ENCODE measurements at places on chromosomes 2 and 18.

DNA sequence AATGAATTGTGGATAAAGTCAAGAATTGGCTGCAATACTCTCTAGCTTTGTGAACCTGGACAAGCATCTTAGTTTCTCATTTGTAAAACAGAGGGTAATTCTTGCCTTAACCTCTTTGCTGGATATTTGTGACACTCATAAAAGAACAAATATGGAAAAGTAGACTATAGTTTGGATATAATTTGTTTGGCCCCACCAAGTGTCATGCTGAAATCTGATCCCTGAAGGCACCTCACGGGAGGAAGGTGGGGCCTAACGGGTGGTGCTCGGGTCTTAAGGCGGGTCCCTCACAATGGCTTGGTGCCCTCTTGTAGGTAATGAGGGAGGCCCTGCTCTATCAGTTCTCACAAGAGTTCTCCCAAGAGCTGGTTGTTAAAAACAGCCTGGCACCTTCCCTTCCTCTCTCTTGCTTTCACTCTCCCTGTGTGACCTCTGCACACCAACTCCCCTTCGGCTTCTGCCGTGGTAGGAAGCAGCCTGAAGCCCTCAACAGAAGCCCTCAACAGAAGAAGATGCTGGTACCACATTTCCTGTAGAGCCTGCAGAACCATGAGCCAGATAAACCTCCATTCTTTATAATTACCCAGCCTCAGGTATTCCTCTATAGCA, 37.4 kb downstream of the ARL4C start:
- no peak for DNase-seq

DNA sequence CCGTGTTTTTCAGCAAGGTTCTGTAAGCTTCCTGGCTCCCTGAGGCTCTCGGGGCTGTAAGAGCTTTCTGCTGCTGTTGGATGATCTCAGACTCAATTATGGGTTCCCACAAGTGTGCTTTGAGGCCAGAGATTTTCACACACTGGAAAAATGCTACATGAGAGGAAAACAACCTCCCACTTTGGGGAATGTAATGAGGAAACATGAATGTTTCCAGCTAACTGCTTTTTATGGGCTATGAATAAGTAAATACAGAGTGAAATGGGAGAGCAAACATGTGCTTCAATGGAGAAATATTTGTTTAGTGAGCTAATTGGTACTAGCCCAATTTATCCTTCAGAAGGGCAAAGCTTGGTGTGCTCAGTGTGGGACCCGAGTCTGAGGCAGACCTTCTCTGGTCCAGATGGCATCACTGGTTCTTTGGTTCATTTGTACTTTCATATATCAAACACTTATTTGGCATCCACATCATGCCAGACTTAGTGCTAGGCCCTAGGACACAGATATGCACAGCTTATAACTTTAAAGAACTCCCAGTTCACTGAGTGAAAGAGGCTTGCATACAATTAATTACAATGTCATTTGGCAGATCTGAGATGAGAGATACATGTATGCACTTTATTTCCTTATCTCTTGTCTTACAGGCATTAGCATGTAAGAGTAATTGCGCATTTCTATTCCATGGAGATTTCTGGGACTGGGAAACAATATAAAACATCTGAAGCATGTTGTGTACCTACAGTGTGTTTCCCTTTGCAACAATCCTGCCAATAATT, 248.8 kb downstream of the RDH14 start:
- DNase-seq = no peak

GRCh38 chr2:212195626-212196025, 343.0 kb downstream of the ERBB4 start:
- no peak for DNase-seq

DNA sequence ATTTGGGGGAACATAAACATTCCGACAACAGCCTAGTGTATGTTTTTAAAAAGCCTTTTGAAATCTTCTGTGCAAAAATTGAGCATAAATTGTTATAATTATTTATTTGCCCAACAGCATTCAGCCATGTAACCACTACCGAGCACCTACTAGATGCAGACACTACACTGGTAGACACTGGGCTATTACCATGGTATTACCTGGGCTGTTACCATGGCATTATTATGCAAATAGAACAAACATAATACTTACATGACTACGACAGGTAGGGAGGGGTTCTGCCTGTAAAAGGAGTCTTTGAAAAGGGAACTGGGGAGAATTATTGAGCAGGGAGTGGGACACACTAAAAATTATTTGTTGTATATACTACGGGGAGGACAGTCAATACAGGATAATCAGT, 116.4 kb downstream of the MREG start:
- no peak for DNase-seq

GRCh38 chr18:80194874-80195570, 52.3 kb downstream of the PARD6G start:
- peak; percentile 47 for DNase-seq

GRCh38 chr2:173773076-173773475, 192.1 kb downstream of the SP3 start:
- no peak for DNase-seq

DNA sequence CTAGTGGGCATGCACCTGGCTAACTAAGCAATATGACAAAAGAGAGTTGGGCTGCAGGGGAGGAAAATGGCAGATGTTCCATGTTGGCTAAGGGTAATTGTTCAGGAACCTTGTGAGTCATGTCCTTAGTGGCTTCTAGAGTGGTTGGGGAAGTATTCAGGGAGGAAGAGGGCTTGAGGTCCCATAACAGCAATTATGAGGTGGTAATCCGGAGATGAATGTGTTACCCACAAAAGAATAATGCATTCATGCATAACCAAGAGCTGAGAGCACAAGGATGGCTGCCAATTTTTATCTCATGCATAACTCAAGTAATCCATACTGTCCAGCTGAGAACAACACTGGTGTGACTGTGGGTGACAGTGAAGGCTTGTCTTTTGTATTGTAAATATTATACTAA, 42.9 kb downstream of the TMEFF2 start:
- no peak for DNase-seq

DNA sequence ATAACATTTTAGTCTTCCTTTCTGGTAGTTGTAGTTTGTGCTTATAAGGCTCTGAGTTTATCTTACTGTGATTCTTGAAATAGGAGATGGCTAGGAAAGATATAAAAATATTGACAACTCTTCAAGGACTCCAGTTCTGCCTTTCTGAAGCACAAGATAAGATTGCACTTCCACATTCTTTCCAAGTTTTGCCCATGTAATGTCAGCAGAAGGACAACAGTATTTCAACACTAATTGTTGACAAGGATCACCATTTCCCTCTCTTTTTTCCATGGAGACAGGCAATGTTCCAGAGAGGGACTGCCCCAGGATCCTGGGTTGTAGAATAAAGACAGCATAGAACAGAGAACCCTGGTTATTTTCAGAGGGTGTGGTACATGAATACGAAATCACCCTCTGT, 279.1 kb upstream of the CNTNAP5 start:
- no peak for DNase-seq

GRCh38 chr2:158745866-158746382, 49.2 kb upstream of the DAPL1 start:
- DNase-seq = no peak

- no peak for DNase-seq
Measured at GRCh38 chr2:81894451-81894990, 1590.0 kb upstream of the LRRTM1 start.

DNA sequence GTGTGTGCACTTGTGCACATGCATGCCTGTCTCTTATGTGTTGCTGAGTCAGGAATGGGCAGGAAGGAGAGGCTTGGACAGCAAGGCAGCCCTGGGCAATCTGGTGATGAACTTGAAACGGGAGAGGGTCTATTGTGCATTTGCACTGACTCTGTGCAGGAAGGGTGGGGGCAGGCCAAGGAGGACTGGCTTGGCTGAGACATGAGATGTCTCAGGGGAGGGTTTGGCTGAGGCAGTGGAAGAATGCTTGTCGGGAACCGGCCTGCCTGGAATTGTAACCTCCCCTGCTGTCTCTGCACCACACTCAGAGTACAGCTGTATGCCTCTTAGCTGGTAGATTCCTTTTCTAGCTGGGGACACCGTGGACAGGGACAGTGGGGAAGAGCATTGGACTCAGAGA, 176.1 kb upstream of the TNP1 start:
- no peak for DNase-seq

GRCh38 chr2:694906-695510, 17.8 kb upstream of the TMEM18 start:
- DNase-seq = no peak

DNA sequence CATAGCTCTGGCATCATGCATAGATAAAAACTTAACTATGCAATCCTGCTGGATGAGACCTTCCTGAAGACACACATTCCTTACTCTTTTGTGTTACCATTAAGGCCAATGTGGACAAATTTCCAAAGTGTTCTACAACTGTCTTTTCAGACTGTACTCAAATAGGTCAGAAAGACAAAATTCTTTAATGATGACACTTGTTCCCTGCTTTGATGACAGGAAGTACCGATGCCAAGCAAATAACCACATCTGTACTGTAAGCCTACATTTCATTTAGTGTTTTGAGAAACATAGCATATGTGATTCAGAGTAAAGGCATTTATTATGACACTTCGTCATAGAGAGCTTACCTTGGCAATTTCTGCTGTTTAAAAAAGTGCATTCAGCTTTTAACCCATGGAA, 55.0 kb downstream of the PMAIP1 start:
- no peak for DNase-seq

DNA sequence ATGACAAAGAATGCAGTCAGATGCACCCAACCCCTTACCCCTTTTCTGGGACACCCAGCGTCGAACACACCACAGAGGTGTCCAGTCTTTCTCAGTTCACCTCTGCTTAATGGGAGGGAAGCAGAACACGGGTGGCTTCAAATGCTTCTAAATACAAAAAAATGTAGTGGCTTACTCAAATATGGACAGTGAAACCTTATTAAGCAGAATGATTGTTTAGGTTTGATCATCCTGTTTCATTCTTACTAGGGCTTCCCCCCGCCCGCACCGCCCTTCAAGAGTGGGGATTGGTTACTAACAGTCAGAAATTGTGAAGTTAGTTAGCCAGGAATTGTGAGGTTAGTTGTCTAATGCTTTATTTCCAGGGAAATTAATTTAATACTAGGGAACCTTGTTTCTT, 21.6 kb downstream of the ATG16L1 start:
- DNase-seq = no peak

DNA sequence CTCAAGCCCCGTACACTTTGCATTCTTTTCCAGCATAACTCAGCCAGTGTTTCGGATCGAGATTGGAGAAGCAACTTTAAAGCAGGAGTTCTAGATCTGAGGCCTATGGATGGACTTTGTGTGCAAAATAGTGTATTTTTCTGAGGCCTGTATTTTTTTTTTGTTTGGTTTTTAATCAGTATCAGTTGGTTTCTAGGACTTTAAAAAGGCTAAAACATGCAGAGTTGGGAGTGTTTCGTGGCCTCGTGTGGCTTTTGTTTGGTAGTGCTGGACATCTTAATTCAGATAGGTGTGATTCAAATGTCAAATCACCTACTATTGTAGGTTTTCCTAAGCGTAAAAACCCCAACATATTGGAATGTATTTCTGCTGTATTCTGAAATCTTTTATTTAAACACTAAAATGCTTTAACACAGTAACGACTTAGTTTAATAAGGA, 282 bp upstream of the PUS10 start:
- DNase-seq = peak; percentile 28

- no peak for DNase-seq
Measured at GRCh38 chr2:157898591-157898996, 22.5 kb upstream of the ACVR1 start.

DNA sequence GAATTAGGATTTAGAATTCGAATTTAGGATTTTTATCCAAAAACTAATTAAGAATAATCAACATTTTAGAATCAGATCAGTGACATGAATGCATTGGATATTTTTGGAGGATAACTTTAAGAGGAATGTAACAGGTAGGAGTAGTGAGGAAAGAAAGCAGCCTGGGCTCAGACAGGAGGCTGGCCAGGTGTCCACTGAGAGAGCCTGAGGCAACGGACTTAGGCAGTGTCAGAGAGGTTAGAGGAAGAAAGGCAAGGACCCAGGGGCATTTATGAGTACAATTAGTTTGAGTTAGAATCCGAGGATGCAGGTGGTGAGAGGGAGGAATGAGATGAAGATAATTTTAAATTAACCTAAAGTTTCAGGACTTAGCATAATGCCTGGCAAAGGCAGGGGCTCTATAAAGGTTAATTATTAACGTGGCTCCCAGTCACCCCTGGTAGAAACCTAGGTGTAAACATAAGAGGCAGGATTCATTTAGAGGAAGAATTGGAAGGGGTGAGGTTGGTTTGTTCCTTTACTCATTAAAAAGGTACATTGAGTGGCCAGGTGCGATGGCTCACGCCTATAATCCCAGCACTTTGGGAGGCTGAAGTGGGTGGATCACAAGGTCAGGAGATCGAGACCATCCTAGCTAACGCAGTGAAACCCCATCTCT, 507.1 kb downstream of the TMEM182 start:
- DNase-seq = no peak

DNA sequence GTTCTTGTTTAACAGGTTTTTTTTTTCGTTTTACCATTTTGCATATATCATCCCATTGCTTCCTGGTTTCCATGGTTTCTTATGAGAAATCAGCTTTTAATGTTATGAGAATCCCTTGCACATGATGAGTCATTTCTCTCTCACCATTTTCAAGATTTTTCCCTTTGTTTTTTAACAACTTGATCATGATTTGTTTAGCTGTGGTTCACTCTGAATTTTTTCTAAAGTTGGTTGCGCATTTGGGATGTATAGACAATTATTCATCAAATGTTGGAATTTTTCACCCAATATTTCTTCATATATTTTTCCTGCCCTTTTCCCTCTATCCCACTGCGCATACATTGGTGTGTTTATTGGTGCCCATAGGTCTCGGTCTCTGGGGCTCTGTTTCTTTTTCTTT, 42.4 kb upstream of the BIN1 start:
- no peak for DNase-seq

DNA sequence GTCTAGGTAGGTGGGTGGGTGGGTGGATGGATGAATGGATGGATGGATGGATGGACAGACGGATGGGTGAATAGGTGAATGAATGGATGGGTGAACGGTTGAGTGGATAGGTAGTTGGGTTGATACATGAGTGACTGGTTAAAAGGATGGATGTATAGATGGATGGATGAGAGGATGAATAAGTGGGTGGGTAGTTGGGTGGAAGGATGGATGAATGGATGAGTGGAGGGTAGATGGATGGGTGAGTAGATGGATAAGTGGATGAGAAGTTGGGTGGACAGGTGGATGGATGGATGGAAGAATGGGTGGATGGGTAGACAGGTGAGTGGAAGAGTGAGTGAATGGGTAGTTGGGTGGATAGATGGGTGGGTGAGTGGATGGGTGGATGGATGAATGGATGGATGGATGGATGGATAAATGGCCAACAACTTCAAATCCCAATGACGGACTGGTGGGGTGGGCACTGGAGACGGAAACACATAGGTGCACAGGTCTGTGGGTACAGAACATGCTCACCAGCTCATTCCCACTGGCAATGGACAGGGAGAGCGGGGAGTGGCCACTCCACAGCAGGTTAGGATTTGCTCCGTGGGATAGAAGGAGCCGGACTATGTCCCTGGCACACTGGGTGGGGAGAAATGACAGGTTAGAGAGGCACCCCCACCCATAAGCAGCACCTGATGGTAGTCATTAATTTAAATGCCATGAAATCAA, 48.8 kb downstream of the ANKMY1 start:
- no peak for DNase-seq

Measured in GM13976 (cell line).